ENCODE measurements at places on chromosomes 1 and 21.

DNA sequence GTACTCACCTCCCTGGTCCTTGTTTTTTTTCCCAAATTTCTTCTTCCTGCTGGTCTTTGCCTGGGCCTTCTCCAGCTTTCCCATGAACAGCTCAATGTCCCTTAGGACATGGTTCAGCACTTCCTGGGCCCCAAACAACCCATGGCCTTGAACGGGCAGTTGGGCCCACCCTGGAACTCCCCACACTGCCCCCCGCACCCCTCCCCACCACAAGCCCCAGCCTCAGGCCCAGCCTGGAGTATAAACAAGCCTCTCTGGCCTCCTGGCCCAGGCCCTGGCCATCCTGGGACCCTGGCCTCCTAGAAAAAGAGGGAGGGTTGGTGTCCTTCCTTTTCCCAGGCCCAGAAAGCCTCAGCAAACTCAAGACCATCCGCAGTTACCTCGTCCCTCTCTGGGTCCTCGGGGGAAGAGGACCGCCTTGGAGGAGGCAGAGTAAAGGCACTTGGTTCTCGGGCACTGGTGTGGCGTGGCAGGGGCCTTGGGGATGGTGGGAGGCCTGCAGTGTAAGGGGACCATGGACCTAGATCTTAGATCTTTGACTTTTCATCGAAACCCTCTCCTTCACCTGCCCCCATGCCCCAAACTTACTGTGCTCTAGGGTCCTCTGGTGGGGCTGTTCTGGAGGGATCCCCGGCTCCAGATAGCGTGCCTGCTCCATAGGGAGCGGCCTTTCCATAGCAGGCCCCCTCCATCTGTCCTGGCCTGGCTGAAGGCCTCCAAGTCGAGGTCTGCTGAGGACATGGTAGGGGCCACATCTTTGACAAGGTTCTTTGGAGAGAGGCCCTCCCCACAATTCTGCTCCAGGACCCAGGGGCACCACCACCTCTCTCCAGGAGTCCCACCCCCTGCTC, 5.6 kb downstream of the EPS8L3 start:
- DNase-seq = peak; percentile 14

DNA sequence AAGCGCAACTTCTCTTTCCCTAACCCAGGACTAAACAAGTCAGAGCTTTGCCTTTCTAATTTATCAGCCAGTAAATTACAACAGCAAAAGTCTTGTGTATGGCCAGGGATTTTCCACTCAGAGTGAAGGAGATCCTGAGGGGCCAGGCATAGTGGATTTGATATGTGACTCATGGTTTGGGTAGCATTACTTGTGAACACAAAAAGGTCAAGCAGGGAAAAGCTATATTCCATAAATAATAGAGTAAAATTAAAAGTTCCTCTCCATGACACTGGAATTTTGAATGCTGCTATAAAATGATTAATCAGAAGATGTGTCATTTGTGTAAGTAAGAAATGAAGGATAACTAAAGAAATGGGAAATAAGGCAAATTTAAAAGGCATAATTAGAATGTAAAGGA, 284.8 kb downstream of the HLX start:
- no peak for DNase-seq

GRCh38 chr1:21829294-21829693, 17.2 kb downstream of the LDLRAD2 start:
- no peak for DNase-seq

DNA sequence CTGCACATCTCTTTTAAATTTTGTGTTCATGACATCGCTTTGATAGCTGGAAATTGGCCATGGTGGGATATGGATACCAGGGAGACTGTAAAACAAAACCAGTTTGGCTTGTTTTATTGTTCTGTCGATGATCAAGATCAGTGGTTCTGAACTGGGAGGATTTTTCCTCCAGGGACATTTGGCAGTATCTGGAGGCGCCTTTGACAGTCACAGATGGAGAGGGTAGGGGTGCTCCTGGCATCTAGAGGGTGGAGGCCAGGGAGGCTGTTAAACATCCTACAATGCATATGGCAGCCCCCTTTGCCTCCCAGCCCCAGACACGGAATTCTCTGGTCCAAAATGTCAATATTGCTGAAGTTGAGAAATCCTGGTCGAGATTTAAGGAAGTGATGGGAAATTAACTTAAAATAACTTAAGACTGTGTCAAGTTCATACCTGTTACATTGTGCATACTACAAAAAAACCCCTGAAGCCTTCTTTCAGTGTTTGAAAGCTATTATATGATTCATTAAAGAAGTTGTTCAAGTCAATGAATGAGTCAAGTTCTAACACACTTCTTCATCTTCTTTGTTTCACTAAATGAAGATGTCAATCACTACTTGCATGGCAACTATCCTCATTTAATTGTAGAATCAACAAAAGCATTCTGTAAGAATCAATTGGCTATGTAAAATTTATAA, 150.9 kb downstream of the KCNJ6 start:
- DNase-seq = no peak

DNA sequence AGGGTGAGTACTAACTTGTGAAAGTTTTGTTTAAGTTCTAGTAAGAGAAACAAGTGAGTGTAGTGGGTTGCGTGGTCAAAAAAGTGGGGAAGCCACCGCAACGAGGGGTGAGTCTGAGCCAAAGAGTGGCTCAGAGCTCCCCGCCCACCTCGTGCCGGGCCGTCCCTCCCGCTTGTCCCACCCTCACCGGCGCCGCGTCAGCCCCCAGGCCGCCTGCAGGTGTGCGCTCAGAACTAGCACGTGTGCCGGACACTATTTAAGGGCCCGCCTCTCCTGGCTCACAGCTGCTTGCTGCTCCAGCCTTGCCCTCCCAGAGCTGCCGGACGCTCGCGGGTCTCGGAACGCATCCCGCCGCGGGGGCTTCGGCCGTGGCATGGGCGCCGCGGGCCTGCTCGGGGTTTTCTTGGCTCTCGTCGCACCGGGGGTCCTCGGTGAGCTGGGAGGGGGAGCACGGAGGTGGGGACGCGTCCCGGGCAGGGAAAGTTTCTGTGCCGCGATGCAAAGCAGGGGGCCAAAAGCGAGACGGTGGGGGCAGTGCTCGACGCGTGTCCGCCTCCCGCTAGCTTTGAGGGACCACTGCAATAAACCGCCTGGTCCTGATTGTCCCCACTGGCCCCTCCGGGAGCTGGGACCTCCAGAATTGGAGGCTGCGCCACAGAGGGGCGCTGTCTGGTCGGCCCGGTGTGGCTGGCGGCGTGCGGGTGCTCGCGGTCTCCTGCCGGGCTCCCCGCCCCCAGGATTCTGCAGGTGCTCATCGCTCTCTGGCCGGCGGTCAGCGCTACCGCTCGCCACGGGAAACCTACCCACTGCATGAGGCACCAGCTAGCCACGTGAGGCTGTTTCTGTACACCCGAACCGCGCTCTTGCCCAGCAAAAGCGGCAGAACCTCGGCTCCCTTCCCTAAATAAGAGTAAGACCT, at the start of gene CR2:
Gene CR2, plus strand, starts transcription at position 283 of the 919 bp plus-strand sequence. Its CDS starts 91 bp downstream, at position 374.
- DNase-seq = peak; percentile 26

DNA sequence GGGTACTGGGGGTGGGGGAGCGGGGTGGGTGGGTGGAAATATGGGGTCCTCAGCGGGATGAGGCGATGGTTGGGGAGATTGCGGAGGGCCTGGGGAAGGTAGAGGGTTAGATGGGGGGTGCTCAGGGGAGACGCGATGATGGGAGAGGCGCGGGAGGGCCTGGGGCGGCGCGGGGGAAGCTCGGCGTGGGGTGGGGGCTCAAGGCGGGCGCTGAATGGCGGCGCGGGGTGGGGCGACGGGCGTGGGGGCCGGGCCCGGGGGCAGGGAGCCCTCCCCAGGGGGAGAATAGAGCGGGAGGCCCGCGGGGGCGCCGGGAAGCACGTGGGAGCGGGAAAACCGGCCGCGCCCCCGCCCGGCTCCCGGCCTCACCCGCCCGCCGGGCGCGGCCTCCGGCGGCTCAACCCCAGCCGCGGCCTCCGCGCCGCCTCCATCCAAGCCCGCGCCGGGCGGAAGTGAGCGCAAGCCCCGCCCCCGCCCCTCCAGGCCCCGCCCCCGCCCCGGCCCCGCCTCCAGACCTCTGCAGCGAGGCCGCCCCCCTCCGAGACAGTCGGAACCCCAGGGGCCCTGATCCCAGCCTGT, at the start of gene FAAP20:
Gene FAAP20, minus strand, starts transcription at position 454 of the 579 bp plus-strand sequence. Its CDS starts 23 bp downstream, at position 431.
- no peak for DNase-seq

DNA sequence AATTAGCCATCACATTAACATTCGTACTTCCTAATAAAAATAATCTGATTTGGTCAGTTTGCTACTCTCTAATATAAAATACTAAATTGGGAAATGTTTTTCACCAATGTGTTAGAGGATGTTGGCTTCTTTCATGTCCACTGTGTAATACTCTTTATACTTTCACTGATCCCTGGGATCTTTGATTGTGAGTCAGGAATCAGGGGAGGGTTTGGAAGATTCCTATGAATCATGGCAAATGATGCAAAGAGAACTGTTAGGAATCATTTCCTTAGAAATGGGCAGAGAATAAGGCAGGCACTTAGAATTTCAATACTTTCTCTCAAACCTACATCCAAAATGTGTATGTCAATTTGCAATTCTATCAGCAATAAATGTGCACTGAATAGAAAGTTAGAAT, 31.0 kb downstream of the KRTAP24-1 start:
- no peak for DNase-seq

GRCh38 chr1:44747878-44748277, 8.2 kb downstream of the KIF2C start:
- no peak for DNase-seq

DNA sequence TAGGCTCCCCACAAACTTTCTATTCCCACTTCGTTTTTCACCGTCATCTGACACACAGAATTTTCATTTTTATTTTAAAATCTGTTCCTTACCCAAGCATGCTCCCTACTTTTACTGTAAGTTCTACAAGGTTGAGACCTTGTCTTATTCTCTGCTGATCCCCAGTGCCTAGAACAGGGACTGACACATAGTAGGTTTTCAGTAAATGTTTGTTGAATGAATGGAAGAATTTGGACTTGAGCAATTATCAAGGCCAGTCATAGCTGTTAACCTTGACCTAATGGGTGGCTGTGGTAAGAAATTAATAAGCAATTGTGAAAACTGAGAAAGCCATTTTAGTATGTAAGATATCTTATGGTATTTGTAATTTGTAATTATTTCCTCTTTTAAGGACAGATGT, 71.1 kb downstream of the LAMC1 start:
- no peak for DNase-seq

GRCh38 chr1:237166593-237167101, 124.7 kb downstream of the RYR2 start:
- no peak for DNase-seq

- DNase-seq = no peak
Observed at GRCh38 chr1:174447866-174448530, at the start of gene GPR52. Gene GPR52, plus strand, starts transcription at chr1:174447964. Its CDS starts 148 bp downstream, at chr1:174448112.

DNA sequence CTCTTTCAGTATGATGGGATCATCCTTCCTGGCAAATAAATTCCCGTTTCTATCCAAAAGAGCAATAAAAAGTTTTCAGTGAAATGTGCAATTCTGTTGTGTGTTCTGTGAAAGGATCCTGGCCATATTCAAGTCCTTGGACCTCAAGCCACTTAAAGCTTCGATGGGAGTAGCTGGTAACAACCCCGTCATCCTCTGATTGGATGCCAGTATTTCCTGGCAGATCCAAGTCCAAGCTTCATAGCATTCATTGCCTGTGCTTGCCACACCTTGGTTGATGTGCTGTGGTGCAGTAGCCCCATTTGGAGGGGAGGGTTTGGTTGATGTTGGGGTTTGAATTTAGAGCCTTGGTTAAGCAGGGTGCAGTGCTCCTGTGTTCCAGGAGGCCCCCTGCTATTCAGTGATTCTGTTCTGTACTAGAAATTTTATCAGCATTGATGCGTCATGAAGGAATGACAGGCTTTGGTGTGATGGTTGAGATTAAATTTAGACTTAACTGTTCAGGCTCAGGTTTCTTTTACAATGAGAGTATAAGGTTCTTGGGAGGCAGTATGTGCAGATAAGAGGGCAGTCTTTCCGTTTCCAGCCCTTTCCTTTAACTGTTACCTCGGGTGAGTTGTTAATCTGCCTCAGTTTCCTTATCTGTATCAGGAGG, 4.9 kb downstream of the RPL11 start:
- no peak for DNase-seq

Measured in adrenal gland (tissue), 19 donors.